Stimulated activated naive B cell treated with anti-CD40 and anti-IgM and Interleukin-4, amounts not matched to agents 10 μg/mL and 1 μg/mL and 100 μg/mL, for 72 hours (primary cell): ENCODE measurements at places on chromosomes 2 and 18.

- DNase-seq: no peak
These were observed 45.1 kb upstream of the ACTR2 start for GRCh38 chr2:65182570-65182969.

- no peak for DNase-seq
These were observed 37.2 kb downstream of the GALNT1 start for GRCh38 chr18:35618696-35619095.

DNA sequence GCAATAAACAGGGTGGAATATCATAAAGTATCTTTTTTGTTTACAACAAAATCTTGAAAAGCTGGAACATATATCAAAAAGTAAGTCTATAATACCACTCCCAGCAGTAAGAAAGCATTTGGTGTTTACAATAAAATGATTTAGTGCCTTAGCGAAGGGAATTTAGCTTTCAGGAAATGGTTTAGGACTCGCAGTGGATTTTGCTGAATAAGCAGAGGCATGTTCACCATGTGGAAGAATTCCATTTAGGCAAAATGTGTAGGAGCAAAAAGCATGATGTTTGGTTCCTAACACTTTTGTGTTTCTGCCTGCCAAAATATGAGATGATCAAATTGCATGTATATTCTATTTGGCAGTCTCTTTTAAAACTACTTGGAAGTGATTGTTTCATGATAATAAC lies 163.6 kb downstream of the AGPS start:
- no peak for DNase-seq

- no peak for DNase-seq
These were observed 150.4 kb downstream of the NR4A2 start for GRCh38 chr2:156182132-156182531.

GRCh38 chr18:44229693-44230108 lies 451.0 kb upstream of the SETBP1 start:
- DNase-seq: no peak

- no peak for DNase-seq
These were observed 57.1 kb downstream of the RAPGEF4 start for GRCh38 chr2:172792711-172793110.

DNA sequence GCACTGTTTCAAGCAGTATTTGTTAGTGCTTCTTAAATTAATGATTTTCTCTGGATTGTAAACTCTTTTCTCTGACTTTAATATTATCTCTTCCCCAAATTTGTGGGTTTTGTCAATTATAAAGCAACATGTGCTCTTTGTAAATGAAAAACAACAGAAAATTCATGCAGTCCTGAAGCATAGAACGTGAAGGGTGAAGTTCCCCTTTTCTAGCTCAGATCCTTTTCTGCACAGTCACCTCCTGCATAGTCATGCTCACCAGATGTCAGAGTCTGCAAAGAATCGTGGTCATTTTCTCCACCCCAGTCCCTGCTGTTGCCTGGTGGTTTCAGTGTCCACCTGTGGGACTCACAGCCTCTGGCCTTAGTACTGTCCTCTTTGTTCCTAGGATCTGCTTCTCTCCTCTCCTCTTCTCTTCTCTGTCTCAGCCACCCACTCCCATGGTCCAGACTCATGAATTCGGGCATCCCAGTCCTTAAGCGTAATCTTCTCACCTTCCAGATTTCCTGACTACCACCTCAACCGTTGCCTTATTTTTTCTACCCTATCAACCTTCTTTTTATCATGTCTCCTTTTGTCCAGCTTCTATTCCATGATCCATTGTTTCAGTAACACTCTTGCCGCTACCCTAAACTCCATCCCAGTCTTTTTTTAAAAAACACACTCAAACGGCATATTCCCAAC lies 229.1 kb downstream of the RTP5 start:
- peak; percentile 35 for DNase-seq

GRCh38 chr2:240412211-240412861 lies 23.1 kb upstream of the GPC1 start:
- no peak for DNase-seq

GRCh38 chr2:160200921-160201320 lies 849 bp upstream of the ITGB6 start:
- DNase-seq: no peak

DNA sequence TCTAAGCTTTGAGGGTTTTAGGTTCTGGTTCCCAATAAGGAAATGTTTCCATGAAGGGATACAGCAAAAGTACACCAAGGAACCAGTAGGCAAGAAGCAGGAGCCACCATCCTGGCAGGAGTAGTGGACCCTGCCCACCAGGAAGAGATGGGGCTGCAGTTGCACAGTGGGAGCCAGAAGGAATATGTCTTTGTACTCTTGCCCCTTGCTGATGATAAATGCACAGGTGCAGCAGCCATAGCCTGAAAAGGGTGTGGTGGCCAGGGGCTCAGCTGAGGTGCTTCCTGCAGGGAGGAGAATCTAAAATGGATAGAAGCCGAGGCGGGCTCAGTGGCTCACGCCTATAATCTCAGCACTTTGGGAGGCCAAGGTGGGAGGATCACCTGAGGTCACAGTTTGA lies 27.5 kb downstream of the TMEM127 start:
- DNase-seq: no peak

- DNase-seq: no peak
These were observed 49.9 kb downstream of the VSNL1 start for GRCh38 chr2:17590342-17590911.

GRCh38 chr2:105337122-105338019 lies at the start of gene C2orf49:
Gene C2orf49, plus strand, starts transcription at chr2:105337540. Its CDS starts 48 bp downstream, at chr2:105337588.
- peak; percentile 87 for DNase-seq

- DNase-seq: no peak
These were observed 143.7 kb downstream of the IRS1 start for GRCh38 chr2:226655871-226656270.

GRCh38 chr2:108986916-108987510 lies 2.0 kb downstream of the EDAR start:
- no peak for DNase-seq

- DNase-seq: no peak
These were observed 72.1 kb upstream of the NOSTRIN start for GRCh38 chr2:168730344-168730743.

- DNase-seq: no peak
These were observed 27.7 kb downstream of the KCTD18 start for GRCh38 chr2:200482194-200482593.

DNA sequence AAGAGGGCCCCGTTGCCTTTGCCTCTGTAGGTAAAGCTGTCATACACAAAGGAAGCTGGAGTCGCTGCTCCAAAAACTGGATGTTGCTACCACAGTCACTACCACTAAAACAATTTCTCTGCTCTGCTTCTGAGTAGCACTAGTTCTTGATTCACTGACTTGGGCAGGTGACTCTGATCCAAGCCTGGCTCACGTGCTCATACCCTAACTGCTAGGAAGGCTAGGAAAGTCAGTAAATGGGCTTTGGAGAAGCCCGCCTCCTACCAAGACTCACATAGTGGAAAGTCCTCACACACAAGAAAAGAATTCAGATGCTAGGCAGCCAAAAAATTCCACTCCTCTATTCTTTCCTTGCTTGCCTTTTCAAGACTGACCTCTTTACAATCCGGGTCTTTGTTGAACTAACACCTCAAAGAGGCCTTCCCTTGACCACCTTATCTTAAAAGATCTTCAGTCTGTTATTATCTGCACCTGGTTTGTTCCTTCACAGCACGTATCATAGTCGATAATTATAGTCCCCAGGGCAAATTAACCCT lies 11.4 kb upstream of the DYNC1I2 start:
- DNase-seq: no peak

DNA sequence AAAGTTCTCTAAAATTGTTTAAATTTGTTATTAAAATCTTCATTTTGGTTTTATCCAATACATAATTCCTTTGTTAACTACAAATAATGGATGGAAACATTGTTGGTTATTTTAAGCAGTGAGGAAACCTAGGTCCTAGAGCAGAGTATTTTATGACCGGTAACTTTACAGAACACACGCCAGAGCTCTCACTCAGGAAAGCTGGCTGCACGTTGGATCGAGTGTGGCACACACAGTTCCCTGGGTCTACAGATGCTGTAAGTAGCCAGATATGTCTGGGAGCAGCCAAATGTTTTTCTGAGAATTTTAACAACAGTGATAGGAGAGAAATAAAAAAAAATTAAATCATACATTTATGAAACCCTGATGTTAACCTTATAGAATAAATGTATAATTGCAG lies 264.4 kb downstream of the ZNF407 start:
- DNase-seq: no peak

DNA sequence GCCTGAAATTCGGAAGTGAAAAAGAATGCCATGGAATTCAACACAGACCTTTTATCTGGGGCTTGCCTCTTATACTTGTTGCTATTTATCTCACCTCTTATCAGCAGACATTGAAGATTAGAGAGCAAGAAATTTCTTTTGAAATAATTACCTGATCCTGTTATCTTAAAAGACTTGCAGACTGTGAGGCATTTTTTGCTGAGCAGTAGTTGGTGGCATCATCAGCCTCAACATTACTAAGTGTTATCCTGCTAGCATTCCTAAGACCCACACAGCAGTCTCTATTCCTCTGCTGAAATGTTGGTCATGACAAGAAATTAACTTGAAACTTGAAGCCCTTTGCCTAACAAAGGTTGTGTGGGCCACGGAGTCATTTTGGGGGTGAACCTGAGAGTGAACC lies 186.5 kb downstream of the TRIB2 start:
- DNase-seq: no peak

DNA sequence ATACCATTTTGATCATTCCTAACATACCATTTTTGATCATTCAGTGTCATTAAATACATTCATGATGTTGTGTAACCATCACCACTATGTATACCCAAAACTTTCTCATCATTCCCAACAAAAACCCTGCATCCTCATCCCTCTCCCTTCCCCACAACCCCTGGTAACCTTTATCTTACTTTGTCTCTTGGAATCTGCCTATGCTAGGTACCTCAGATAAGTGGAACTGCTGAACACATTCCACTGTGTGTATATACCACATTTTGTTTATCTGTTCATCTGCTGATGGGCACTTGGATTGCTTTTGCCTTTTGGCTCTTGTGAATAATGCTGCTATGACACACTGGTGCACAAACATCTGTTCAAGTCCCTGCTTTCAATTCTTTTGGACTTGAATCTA lies 83.8 kb upstream of the TFCP2L1 start:
- no peak for DNase-seq

GRCh38 chr2:75320898-75321598 lies 121.7 kb upstream of the TACR1 start:
- no peak for DNase-seq

DNA sequence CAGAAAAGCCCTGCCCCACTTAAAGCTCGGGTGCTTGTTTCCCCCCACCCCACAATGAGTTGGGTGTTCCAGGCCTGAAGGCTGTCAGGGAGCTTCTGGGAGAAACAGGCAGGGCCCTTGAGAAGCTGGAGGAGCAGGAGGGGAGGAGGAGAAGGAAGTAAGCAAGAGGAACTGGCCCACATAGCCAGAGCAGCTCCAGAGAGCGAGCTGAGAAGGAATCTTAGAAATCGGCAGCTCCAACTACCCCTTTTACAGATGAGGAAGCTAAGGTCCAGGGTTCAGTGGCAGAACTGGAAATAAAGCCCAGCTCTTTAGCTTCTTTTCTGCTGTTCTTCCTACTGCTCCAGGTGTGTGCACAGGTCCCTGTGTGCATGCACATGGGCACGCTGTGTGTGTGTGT lies 12.7 kb upstream of the KCNK3 start:
- no peak for DNase-seq

DNA sequence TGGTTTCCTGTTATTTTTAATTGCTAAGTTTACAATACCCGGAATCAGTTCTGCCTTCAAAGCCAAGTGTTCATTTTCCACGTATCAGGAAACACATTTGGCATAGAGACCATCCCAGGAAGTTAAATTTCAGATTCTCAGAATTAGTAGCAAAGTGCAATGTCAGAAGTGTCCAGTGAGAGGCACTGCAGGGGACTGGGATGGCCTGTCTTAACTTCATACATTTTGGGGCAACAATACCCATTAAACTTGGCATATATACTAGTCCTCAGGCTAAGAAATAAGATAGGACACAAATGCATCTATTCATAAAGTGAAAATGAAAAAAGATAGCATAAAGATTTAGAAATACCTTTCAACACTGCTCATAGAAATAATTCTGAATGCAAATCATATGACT lies 1.5 kb upstream of the IL1RL2 start:
- DNase-seq: no peak

- no peak for DNase-seq
These were observed 669.7 kb downstream of the TDRD15 start for GRCh38 chr2:21793461-21793860.
